ENCODE measurements at places on chromosomes 12 and 14.

- DNase-seq: no peak
These were observed 94.1 kb downstream of the TRHDE start for GRCh38 chr12:72366255-72366654.

GRCh38 chr12:70002097-70002911 is 177.3 kb downstream of the MYRFL start:
- DNase-seq: no peak

- no peak for DNase-seq
These were observed 3.0 kb upstream of the PIANP start for GRCh38 chr12:6703631-6704030.

GRCh38 chr14:61749867-61750266 is 12.4 kb upstream of the SNAPC1 start:
- no peak for DNase-seq

- no peak for DNase-seq
These were observed 137.1 kb upstream of the SFSWAP start for GRCh38 chr12:131573631-131574394.

- DNase-seq: no peak
These were observed 524.8 kb upstream of the STXBP6 start for GRCh38 chr14:25574628-25575325.

DNA sequence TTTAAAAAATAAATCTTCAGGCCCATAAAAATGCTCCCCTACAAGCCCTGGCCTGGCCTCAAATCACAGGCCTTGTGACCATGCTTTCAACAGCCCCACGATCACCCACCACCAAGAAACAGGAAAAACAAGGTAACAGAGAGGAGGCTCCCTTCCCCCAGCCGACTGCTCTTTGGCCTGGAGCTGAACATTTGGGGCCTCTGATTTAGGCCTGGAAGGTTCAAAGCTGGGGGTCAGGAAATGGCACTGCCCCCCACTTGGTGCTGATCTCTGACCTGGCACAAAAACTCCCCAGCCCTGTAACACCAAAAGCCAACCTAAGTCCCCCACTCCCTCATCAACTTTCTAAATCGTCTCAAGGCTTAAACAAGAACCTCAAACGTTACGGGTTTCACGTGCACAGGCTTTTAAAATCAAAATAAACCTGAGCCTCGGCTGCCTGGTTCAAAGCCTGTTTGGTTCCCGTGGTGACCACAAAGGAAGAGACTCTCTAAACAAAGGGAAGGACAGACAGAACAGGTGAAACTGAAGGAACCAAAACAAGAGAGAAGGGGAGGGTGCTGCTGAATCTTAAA is 9.0 kb downstream of the ACTN1 start:
- DNase-seq: no peak

- DNase-seq: no peak
These were observed 7.1 kb downstream of the CD163 start for GRCh38 chr12:7496451-7496850.

GRCh38 chr14:61695695-61696527 is 598 bp downstream of the HIF1A start:
- DNase-seq: peak; percentile 15

DNA sequence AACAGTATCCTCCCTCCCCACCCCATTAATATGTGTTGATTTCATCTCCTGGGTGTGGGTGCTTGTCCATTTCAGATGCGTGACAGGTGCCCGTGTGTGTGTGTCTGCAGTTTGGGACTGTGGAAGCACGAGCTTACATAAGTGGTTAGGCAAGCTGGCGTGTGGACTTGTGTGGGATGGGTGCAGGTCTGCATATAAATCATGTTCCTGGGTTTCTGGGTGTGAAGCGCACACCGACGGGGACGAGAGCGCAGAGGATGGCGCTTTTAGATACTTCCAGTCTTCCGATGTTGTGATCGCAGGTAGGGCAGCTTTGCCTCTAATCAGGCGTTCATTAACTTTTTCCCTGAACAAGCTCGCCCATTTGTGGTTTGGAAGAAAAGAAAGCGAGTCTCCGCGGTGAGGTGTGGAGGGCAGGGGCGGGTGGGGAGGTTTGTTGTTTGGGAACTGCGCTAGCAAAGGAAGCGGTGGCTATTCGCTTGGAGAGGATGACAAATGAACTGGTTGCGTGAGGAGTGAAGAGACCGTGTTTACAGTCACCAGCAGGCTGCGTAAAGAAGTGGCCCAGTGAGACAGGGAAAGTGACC is 865 bp downstream of the RGS6 start:
- DNase-seq: no peak

GRCh38 chr12:27064397-27065342 is 17.7 kb downstream of the C12orf71 start:
- DNase-seq: peak; percentile 92

DNA sequence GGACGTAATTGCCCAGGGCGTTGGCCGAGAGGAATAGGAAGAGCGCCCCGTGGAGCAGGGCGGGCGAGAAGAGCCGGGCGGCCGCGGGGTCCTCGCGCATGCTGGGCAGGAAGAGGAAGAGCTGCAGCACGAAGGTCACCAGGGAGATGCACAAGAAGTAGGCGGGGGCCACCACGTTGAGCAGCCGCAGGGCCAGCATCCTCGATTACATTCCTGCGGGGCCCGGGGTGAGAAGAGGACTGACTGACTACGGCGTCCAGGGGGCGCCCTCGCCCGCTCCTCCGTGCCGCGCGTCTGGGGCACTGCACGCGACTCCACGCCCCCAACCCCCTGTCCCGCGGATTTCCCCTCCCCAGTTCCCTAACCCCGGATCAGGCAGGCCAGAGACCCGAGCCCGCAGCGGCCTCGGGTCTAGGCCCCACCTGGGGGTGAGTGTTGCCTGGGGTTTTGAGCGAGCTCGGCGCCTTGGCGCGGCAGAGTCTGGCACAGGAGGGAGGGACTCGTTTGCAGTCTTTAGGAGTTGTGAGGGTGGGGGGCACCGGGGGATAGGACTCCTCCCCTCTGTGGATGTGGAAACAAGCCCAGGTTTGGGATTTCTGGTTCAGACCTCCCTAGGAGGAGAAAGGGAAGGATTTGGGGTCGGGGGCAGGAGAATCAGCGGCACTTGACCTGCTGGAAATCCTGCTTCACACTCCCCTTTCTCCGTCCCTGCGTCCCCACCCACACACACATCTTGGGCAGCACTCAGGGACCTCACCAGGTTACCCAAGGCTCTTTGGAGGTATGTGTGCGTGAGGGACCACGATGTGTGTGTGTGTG is 1.8 kb downstream of the ZDHHC22 start:
- DNase-seq: no peak

GRCh38 chr14:21995332-21995731 is 321.7 kb upstream of the OR4E1 start:
- no peak for DNase-seq

- DNase-seq: no peak
These were observed 90.8 kb downstream of the NPAS3 start for GRCh38 chr14:33029511-33029910.

- DNase-seq: no peak
These were observed 8.7 kb downstream of the MYRFL start for GRCh38 chr12:69833696-69834095.

DNA sequence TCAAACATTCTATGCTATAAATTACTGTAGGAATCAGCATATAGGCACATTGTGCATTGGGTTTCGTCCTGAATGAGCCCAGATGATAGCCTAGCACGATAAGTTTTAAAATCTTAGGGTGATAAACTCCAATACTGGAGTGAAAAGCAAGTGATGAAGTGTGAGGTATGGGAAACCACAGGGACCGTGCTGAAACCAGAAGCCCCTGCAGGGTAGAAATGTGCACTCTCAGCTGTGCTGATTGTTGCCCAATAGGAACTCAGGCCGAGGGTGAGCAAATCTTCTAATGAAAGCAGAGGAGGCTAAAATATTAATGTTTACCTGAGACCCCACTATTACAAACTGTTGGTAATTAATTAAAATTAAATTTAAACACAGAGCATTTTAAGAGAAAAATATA is 1486.6 kb downstream of the AACS start:
- no peak for DNase-seq

DNA sequence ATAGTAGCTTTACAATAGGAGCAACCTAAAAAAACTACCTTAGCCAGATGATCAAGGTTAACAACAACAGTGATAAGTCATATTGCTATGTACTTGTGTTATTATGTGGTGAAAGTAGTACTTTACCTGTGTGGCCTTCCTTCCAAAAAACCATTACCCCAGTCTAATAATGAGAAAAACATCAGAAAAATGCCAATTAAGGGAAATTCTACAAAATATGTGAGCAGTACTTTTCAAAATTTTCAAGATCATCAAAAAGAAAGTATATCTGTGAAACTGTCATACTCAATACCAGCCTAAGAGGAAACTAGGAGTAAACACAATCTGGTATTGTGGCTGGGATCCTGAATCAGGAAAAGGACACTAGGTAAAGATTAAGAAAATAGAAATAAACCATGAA is 165.3 kb upstream of the PKP2 start:
- DNase-seq: no peak

- no peak for DNase-seq
These were observed 9.2 kb downstream of the SOS2 start for GRCh38 chr14:50222055-50222613.

DNA sequence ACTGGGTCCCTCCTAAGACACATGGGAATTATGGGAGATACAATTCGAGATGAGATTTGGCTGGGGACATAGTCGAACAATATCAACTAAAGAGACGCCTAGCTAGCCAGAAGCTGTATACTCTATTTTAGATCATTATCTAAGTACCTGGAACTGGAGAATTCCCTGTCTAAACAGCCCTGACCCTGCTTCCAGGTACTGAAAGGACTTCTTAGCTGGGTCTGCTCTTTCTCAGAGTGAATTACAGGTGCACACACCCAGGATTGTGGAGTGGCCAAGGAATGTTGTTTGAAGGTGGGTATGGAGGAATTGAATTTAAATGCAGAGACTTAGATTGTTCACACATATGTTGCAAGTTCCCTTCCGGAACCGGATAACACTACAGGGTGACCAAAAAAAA is 733.0 kb downstream of the RPS29 start:
- DNase-seq: no peak

DNA sequence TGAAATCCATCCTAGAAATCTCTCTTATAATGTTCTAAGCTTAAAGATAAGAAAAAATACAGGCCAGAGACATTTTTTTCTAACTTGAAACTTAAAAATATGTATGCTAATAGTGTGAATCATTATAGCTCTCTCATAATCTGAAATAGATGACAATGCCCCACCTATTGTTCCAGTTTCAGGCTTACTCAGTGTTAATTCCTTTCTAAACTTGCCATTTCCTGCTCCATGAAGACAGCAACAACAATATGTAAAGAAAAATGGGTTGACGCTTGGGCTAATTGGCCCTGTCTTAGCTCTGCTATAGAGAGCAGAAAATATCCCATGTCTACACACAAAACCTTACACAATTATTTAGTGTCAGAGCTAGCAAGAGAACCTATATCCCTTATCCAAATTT is 37.1 kb downstream of the LMO3 start:
- DNase-seq: peak; percentile 19

GRCh38 chr12:57632958-57633840 is at the start of gene B4GALNT1:
TSS of gene B4GALNT1 (minus strand) at chr12:57633201. CDS start at chr12:57632132, 1,069 bp downstream.
- DNase-seq: peak; percentile 11

DNA sequence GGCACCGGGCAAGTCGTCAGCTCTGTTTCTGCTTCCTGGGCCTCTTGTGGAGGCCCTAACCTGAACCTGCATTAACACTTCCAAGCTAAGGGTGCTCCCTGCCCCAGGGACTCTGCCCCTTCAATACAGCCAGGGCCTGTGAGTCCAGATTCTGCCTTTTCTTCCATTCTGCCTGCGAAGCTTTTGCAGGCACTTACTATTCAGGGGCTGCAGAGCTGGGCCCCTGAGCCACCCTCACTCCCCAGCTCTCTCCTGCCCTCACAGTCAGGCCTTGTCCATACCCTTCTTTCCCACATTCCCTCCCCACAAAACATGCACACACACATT is 101.1 kb downstream of the ZFP36L1 start:
- no peak for DNase-seq

- no peak for DNase-seq
These were observed 2.6 kb upstream of the TAMALIN start for GRCh38 chr12:52004042-52004648.

- no peak for DNase-seq
These were observed 3.9 kb upstream of the LHX5 start for GRCh38 chr12:113475451-113476175.

- no peak for DNase-seq
These were observed 93.6 kb upstream of the CPNE8 start for GRCh38 chr12:38998887-38999482.

GRCh38 chr12:68425998-68426397 is 93.8 kb upstream of the MDM1 start:
- no peak for DNase-seq

GRCh38 chr12:131365821-131366260 is 345.0 kb upstream of the SFSWAP start:
- DNase-seq: no peak

DNA sequence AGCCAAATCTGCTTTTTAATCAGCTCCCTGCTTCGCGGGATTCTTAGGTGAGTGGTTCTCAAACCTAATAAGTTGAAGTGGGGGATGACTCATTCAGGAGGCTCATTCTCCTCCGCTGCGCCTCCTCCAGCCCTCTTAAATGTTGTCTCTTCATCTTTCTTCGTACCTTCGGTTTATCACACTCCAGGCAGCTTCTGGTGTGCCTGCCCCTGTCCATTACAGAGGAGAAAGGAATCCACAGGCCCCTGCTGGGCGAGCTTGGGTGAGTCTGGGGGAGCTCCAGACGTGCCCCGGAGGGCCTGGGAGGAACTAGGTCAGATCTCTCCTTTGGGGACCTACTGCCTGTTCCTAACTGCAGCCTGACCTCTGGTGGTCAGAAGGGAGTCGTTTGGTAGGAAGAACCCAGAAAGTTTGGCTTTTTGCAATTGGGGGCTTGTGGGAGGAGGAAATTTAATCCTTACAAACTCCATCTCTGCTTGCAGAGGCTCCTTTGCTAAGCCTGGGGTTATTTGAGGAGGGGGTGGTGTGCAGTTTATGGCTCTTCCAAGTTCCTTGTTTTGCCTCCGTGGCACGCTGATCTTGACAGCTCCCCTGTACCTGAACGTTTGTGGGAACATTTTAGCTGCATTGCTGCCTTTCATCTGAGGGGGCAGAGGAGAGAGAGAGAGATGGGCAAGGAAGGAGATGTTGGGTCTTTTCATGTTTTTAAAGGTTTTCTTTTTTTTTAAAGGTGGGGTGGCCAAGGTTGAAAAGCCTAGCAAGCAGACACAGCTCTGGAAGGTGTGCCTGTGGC is 84.1 kb upstream of the GNG2 start:
- DNase-seq: peak; percentile 17

GRCh38 chr14:95549656-95550585 is 15.1 kb downstream of the GLRX5 start:
- no peak for DNase-seq

GRCh38 chr12:47085815-47086252 is 6.1 kb upstream of the AMIGO2 start:
- peak; percentile 57 for DNase-seq
